ENCODE measurements at places on chromosomes 1 and 21.

GRCh38 chr1:169964206-169964605 is 70.5 kb upstream of the SCYL3 start:
- no peak for DNase-seq

GRCh38 chr1:223500560-223501425 is 107.6 kb downstream of the CCDC185 start:
- DNase-seq = no peak

DNA sequence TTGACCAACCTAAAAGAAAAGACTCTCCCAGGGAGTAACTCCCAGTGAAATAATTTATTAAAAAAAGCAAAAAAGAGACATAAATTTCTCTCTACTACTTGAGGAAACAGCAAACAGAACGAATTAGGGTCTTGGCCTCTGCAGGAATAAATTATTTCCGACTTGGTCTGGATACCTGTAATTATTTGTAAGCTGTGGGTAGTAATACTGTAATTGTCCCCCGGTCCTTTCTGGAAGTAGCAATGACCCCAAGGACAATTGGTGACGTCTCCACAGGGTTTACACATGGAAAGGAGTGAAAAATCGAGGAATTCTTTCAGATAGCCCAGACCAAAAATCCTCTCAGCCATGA is 3.7 kb upstream of the SIM2 start:
- no peak for DNase-seq

DNA sequence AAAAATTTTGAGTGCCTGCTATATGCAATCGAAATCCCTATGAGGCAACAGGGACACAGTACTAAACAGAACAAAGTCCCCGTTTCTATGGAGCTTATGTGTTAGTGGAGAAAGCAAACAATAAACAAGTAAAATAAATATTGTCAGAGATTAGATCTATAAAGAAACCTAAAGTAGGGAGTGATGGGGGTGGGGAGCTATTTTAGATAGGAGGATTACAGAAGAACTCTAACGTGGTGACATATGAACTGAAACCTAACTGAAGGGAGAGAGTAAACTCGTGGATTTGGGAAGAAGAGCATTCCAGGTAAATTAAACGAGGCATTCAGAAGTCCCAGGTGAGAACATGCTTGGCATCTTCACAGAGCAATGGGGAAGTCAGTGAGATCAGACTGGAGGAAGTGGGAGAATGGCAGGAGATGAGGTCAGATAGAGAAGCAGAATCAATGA is 154.5 kb downstream of the DENND1B start:
- DNase-seq = no peak

DNA sequence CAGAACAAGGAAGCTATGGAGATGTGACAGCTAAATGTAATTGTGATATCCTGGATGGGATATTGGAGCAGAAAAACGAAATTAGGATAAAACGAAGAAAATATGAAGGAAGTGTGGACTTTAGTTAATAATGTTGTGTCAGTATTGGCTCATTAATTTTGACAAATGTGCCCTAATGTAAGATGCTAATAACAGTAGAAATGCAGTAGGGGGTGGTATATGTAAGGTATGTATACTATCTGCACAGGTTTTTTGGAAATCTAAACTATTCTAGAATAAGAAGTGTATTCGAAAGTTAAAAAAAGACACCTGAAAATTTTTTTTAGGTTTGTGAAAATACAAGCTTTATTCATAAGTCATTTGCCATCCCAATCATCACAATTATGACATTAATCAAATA is 421.4 kb upstream of the B3GALT2 start:
- no peak for DNase-seq

GRCh38 chr1:68372487-68372886 is 77.3 kb downstream of the RPE65 start:
- no peak for DNase-seq

- no peak for DNase-seq
Observed at GRCh38 chr1:2230781-2231531, 2.8 kb downstream of the SKI start.

GRCh38 chr1:78291418-78291817 is 199.4 kb upstream of the PTGFR start:
- no peak for DNase-seq

- peak; percentile 89 for DNase-seq
Observed at GRCh38 chr21:36959020-36959835, 7.2 kb downstream of the HLCS start.

DNA sequence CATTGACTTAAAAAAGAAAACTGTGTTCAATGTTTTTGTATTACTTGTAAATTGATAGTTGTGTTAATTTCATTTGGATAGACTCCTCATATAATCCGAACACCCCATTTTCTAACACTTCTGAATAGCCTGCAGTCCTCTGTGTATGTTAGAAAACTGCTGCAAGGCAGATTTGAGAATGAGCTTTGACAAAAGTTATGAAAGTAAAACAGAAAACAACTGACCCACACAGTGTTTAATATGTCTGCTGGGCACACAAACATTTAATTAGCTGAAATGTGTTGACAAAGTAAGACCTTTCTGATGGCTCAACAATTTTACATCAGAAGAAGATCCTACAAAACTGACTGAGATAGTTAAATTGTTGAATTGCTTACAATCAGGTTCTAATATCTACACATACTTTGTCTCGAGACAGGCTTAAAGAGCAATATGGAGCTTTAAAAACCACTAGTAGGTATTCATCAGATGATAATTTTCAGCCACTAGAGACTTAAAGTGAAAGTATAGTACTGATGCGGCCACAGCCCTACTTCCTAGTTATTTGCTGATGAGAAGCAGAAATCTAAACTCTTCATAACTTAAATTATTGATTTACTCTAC is 40.0 kb upstream of the PRMT6 start:
- no peak for DNase-seq

DNA sequence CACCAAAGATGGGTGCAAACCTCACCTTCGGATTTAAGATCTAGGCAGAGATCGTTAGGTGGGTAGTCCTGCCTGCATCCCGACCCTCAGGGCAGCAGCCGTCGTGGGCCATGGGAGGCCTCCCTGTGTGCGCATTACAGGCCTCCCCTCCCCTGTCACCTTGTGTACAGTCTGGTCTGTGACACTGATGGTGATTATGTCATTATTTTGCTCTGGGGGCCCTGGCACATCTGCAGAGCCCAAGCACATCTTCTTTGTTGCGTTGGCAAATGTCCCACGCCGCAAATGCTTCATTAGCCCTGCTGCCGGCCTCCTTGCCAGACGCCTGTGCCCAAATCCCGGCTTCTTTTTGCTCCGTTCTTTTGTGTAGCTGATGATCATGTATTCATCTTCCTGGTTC is 31.7 kb downstream of the PROX1 start:
- no peak for DNase-seq

DNA sequence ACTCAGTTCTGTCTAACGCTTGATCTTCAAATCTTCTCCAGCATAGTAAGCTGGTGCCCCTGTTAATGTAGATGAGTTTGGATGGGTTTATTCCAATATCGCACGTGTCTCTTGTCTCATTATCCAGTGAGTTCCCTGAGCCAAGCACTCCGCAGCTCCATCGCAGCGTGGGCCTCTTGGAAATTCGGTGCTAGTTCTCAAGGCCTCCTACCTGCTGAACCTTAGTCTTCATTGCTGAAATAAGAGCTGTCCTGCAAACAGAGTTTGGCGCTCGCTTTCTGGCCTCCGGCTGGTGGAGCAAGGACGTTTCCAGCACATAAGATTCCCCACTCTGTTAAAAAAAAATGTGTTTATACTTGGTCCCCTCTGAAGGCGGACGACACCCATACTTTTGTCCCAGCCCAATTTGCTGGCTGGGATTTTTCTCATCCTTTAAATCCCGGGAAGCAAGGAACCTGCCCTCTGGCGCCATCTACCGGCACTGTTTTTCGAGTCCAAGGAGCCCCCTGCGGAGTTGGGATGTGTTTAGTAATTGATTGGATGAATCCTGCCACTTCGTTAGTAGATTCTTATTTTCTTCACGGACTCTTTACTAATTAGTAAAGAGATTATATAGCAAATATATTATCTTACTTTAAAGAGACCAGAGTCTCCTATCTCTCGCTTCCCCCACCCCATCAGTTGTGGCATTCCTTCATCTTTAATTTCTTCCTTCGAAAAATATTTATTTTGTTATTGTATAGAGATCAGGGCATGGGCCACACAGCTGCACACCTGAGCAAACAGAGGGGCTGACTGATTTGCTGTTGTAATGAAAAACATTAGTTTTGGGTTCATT is 14.7 kb downstream of the JUN start:
- peak; percentile 74 for DNase-seq

DNA sequence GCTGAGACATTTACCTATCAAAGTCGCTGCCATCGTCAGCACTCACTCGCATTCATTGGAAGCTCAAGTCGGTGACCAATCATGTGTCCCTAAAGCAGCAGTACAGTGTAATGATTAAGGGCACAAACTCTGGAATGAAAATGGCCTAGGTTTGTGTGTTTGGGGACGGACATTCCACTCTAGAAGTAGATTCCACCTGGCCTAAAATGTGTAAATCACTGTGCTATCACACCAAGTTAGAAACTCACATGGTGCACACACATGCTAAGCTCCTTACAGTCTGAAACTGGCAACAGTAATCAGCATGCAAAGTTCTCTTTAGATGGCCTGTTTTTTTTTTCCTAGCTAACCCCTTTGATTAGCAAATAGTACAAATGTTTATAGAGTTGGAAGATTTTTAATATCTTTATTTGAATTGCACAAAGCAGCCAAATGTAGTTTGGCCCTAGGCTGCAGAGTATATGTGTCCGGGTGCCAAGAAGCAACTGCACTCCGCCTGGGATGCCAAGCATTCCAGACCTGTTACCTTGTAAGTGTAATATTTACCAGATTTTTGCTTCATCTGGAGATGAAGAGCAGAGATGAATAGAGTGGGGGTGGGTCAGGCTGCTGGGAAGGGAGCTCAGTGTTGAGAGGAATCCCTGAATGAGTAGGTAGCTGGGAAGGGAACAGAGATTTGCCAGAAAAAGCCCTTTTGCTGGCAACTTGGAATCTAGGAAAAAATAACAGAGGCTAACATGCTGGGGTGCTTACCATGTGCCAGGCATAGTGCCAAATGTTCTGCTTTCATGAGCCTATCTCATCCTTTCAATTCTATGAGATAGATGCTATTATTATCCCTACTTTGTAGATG is 35.2 kb downstream of the TGFB2 start:
- no peak for DNase-seq

DNA sequence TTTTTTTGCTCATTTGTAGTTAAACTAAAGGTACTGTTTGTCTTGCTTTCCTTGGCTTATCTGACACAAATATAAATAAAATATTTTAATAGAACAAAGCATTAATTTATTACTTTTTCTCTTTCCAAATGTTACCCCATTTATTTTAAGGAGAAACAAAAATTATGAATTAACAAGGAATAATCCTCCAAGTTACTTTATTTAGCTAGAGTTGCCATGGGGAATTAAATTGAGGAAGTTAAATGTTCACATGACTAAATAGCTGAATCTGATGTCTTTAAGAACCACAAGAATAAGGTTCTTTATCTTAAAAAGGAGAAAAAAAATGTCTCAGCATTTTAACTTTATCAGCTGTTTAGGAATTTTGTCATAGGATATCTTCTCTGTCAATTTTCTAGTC is 12.3 kb downstream of the ATG4C start:
- DNase-seq = no peak

- no peak for DNase-seq
Observed at GRCh38 chr1:920010-920409, 3.7 kb upstream of the SAMD11 start.

- DNase-seq = no peak
Observed at GRCh38 chr1:223039990-223040389, 103.1 kb downstream of the TLR5 start.

GRCh38 chr1:207935166-207935583 is 24.2 kb upstream of the CD34 start:
- DNase-seq = no peak

DNA sequence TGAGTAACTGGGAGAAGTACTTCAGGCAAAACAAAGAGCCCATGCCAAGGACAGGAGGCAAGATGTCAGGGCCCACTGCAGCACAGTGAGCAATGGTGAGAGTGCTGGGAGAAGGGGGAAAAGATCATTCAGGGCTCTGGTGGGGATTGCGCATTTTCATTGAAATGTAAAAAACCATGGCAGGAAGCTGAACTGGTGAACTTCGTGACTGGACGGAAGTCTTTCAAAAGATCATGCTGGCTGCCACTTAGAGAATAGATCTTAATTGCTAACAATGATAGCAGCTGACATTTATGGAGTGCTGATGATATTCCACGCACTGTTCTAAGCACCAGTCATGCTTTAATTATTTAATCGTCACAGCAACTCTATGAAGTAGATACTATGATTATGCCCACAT is 107.0 kb downstream of the TGFBR3 start:
- no peak for DNase-seq

- no peak for DNase-seq
Observed at GRCh38 chr1:115665319-115666096, 23.7 kb downstream of the VANGL1 start.

- no peak for DNase-seq
Observed at GRCh38 chr1:56331892-56332567, 247.3 kb downstream of the PLPP3 start.

DNA sequence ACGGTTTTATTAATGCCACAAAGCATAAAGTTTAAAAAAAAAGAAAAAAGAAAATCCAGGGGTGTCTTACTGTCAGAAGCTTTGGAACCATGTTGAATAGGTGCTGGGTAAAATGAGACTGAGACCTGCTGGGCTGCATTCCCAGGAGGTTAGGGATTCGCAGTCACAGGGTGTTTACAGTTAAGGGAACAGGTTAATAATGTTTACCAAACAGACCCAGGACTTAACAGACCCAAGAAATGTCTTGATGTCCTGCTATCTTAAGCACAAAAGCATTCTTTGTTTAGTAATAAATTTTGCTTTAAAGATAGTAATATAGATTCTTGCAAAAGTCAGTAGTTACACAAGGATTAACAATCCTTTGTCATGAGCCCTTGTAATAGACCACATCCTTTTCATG is 54.7 kb downstream of the OLFML3 start:
- DNase-seq = no peak

GRCh38 chr1:30928171-30928570 is 19.6 kb upstream of the SDC3 start:
- no peak for DNase-seq

DNA sequence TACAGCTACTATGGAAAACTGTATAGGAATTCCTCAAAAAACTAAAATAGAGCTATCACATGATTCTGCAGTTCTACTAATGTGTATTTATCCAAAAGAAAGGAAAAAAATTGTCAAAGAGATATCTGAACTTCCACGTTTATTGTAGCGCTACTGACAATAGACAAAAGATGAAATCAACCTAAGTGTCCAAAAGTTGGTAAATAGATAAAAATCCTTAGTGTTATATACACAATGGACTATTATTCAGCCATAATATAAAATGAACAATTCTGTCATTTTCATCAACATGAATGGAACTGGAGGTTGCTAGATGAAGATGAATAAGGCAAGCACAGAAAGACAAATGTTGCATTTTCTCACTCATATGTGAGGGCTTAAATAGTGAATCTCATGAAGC is 1492.1 kb downstream of the MRPL39 start:
- DNase-seq = no peak

- DNase-seq = no peak
Observed at GRCh38 chr1:204283711-204284651, 70.2 kb upstream of the GOLT1A start.
